ENCODE measurements at places on chromosomes 2 and 18.
A peak's percentile ranks its signal among the peaks of the same experiment; 100 is the strongest.

GRCh38 chr2:85536479-85536878 lies 2.5 kb upstream of the MAT2A start:
- DNase-seq: peak; percentile 86

- DNase-seq: no peak
These were observed 9.6 kb upstream of the ALPK2 start for GRCh38 chr18:58638441-58638840.

DNA sequence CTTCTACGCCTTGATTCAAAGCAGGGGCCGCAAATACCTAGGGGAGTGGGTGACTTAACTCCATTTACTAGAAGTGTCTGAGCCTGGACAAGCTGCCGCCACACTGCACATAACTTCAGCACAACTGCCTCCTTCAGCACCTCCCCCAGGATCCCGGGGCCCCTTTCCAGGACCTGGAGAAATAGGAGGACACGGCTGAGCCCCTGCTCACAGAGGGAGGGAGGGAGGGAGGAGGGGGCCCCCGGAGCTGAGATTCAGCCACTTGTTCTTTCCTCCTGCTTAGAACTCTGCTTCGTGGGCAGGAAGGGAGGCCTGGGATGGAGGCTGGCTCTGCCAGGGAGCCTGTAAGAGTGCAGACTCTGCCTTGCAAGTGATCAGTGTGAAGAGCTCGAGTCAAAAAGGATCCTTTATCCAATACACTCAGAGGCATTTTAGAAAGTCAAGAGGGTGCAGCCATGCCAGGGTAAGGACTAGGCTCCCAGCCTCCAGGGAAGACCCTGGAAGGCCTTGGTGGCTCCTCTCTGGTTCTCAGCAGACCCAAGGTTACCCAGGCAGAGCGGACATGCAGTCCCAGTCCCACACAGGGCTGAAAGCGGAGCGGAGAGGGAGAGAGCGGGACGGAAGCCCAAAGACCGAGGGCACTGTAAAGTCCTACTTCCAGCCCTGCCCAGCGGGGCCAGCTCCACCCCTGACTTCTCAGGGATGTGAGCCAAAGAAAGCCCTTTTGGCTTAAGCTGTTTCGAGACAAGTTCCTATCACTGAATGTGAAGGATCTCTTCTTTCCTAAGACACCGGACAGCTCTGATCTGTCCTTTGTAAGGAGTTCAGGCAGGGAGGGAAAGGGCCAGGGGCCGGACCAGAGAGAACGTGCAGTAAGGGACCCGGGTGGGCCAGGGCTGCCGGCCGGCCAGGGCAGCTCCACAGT lies 8.6 kb upstream of the ARMC9 start:
- DNase-seq: peak; percentile 62

- DNase-seq: no peak
These were observed 855.0 kb upstream of the CELF4 start for GRCh38 chr18:38420611-38421010.

GRCh38 chr18:10923141-10923540 lies 226.2 kb downstream of the PIEZO2 start:
- no peak for DNase-seq

- DNase-seq: no peak
These were observed 2.3 kb upstream of the CHN1 start for GRCh38 chr2:175007510-175007909.

- no peak for DNase-seq
These were observed 342.7 kb upstream of the REG3G start for GRCh38 chr2:78682781-78683180.

DNA sequence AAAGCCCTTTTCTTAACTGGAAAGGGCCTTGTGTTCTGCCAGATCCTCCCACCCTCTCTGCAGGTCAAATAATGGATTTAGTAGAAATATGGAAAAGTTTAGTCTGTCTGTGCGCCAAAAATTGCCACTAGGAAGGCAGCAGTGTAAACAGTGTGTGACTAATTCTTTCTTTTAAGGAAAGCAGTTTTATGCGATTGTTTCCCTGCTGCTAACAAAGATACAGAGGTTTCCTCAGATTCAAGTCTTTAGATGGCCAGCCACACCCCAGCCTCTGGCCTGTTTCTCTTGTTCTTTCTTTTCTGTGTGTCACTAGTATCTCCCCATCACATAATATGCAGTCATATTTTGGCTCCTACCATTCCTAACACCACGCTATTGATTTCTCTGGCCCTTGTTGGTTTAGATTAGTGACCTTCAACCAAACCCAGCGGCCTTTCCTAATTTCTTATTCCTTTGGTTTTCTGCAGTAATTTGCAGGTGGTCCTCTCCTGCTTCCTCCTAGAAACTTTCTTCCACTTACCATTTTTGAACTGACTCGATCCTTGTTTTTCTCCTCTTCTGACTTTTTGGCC lies 157.4 kb downstream of the LTBP1 start:
- DNase-seq: peak; percentile 58

GRCh38 chr18:47726550-47726949 lies 203.9 kb downstream of the SMAD2 start:
- no peak for DNase-seq

DNA sequence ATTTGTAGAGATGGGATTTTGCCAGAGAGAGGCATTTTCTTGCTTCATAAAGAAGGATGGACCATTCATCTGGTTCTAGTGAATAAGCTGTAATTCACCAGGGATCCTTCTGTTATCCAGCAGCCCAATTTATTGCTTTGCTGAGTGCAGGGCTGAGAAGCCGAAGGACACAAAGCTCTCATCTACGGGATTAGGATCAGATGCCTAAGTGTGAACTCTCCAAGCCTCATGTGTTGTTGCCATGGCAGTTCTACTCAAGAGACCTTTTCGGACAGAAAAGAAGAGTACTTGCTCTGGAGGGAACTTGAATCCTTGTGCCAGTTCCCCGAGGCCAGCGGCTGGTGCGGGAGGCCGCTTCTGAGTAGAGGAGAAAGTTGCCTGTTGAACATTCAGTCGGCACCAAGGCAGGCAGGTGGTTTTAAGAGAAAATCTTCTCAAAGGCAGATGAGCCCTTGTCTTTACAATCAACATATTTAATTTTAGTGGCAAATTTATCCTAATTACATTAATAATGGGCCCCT lies 38.4 kb upstream of the MBP start:
- DNase-seq: no peak

DNA sequence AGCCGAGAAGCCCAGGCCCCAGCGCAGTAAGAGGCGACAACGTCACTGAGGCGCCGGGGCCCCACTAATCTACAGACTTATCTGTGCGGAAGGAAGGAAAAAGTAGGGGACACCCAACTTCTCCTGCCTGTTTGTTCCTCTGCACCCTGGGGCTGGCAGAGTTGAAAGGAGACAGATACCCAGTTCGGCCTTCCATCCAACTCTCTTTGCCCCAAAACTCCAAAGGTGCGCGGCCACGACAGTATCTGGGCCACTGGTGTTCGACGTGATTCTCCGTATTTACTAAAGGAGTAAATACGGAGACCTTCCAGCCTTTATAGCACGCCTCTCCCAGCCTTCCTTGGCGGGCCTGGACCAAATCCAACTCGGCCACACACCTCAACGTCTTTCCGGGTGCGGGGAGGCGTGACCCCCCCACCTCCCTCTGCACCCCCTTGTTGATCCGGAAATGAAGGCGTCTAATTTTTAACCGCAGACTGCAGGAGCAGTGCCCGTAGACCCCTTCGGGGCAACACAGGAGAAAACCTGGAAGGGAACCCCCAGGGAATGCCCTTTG lies 1.6 kb downstream of the SMAD7 start:
- DNase-seq: no peak

DNA sequence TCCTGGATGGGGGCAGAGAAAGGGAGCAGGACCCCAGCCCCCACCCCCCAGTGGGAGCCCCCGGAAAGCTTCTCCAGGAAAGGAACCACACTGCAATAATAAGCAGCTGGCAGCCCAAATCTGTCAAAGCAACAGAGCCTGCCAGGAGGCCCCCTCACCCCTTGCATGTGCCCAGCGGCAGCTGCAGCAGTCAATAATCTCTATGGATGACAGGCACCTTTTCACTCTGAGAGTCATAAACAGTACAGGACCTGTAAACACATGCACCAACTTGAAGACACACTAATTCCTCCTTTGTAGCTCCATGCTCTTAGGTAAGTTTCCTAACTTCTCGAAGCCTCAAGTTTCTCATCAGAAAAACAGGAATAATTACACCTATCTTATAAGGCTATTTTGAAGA lies 26.2 kb upstream of the KDM3A start:
- no peak for DNase-seq

GRCh38 chr2:147149575-147150240 lies 695.1 kb upstream of the ACVR2A start:
- peak; percentile 83 for DNase-seq

DNA sequence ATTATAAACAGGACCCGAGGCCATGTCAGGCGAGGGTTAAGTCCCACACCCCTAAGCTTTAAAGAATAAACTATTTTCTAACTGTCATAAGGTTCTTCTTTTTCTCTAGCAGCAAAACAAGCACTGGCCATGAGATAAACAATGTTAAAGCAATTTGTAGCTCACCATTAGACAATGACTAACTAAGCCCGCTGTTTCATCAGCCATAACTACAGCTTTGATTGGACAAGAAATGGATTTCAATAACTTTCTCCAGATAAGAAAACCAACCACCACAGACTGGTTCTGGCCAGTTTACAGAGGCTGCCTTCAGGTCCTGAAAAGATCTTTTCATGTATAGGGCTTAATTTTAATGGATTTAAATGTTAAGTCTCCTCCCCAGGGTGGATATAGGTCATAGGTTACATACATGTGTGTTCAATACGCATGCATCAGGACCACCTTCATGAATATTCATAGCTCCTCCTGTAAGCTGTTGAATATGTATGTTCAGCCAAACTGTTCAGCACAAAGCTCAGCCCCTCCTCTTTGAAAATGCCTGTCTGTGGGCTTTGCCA lies 108.7 kb upstream of the RAB6C start:
- DNase-seq: no peak

DNA sequence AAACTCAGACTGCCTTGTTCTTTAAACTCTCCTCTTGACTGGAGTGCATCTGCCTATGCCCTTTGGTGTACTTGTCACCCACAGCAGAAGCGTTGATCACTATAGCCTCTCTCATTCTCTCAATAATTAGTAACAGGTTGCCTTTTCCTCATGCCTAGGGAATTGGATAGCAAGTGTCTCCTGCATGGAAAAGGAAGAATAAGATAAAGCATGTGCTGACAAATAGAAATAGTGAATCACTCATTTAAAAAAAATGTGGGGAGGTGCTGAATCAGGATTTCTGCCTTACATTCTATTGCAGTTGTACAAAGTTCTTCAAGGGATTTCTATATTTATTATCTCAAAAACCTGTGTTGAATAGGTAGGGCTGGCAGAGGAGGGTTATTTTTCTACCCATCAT lies 323.0 kb downstream of the TXNL1 start:
- DNase-seq: peak; percentile 56

DNA sequence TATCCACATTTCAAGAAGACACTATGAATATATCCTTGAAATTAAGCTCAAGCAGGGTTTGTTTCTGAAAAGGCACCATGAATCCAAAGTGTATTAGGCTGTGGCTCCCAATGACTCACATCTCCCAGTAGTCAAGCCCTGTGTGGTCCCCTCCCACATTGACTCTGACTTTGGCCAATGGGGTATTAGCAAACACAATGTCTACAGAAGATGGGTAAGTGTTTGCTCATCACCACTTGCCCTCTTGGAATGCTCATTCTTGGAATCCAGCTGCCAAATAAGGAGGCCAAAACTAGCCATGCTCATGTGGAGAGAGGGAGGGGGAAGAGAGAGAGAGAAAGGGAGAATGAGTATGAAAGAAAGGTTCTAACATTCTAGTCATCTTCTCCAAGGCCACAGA lies 490.0 kb downstream of the TXNL1 start:
- peak; percentile 94 for DNase-seq

GRCh38 chr2:134899204-134899603 lies 19.4 kb upstream of the CCNT2 start:
- DNase-seq: no peak

DNA sequence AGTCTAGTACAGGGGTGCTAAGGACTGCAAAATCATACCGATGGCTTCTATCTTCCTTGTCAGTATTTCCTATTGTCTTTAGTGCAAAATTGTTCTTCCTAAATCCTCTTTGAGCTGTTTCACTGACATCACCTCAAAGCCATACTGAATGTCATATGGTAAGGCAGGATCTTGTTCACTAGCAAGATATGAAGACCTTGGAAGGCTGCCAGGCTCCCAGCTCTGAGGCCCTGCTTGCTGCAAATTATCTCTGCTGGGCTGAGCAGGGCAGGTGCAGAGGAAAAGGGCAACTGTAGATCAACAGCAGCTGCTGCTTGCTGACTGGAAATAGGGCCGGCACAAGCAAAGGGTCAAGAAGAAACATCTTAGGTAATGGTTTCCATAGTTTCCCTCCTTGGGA lies 58.2 kb downstream of the PMAIP1 start:
- peak; percentile 68 for DNase-seq

DNA sequence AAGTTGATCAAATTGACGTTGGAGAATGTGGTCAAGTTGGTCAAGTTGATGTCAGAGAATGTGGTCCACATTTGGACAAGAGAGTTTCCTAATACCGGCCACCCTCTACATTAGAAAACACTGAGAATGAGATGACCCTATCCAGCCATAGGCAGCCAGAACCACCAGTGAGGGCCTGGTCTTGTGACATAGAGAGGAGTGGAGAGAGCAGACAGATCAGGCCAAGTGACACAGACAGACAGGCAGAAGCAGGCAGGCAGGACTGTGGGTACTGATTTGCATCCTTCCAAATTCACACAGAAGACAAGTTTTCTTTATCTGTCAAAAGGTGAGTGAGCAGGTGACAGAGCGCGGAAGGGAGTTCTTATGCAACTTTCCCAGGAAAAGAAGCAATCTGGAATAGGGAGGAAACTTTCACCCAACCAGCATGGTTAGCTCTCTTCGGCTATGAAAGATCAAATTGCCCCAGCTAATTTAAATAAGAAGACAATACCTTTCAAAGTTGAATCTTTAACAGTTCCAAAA lies 109.1 kb upstream of the PID1 start:
- DNase-seq: no peak

DNA sequence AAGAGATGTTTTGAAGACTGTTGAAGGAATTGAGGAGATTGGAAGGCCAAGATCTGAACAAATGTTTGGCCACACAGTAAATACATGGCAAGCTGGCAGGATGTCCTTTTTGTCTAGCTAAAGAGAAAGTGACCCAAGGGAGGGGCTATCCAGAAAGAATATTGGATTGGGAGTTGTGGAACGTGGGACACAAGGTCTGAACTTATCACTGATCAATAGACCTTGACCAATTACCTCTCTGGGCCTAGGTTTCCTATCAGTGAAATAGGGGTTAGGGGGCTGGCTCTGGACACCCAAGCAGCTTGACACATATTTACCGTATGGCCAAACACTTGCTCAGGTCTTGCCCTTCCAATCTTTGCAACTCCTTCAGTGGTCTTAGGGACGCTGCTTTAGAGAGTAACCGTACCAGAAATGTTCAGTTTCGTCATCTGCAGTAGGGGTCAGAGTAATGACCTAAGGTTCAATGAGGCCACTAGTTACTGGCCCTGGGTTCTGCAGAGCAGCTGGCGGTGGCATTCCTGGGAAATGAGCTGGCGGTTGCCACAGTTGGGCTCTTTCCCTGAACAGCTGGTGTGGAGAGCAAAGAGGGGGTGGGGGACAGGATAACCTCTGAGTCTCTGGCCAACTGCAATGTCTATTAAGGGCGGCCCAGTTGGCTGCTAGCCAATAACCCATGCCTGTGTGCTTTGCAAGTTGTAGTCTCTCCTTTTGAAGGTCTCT lies 70.1 kb upstream of the STPG4 start:
- DNase-seq: peak; percentile 86

- DNase-seq: no peak
These were observed 9.5 kb upstream of the TNS1 start for GRCh38 chr2:218012284-218012683.

Measured in fibroblast of mammary gland (primary cell).